ENCODE measurements at places on chromosomes 2 and 18.

DNA sequence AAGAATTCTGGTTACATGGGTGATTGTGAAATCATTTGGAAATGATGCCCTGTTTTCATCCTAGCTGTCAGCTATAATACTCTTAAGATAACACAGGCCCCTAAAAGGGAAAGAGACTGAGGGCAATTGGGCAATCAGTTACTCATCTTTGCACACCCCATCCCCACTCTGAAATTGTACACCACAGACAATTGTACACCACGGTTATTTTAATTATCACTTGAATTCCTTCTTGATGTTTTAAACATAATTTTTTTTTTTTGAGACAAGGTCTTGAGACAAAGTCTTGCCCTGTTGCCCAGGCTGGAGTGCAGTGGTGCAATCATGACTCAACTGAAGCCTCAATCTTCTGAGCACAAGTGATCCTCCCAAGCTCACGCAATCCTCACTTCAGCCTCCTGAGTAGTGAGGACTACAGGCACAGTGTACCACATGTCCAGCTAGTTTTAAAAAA is 862.4 kb upstream of the ACVR2A start:
- no peak for DNase-seq

GRCh38 chr2:106553321-106553720 is 66.2 kb downstream of the CD8B2 start:
- DNase-seq, result no peak

GRCh38 chr18:79588636-79589481 is 90.7 kb upstream of the CTDP1 start:
- DNase-seq, result no peak

DNA sequence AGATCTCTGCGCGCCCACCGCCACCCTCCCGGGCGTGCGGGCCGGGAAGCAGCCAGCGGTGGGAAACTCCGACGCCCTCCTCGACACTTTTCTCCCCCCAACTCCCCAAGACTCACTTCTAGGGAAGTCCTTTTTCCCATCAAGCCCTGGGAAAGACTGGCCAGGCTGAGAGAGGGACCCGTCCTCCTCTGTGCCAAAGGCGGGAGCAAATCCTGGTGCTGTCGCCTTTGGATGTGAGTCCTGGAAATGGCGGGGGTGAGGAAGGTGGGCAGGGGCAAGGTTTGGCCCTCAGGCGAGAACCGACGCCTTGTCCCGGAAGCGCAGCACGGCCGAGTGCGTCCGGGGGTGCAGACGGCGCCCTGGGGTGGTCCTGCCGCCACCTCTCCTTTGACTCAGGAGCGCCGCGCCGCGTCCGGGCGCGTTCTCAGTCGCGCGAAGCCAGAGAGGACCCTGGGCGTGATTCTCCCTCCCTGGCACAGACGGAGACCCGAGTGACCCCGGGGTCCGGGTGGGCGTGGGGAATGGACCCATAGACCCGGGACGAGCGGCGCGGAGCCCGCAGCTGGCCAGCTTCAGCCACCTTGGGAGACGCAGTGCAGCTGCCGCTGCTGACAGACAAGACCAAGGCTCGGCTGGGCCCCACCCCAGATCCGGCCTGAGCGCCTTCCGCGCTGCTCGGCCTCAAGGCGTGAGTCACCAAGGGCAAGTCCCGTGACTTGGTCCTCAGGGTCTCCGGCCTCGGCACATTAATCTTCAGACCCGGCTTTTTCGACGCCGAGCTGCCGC is 3.5 kb upstream of the LBX2 start:
- DNase-seq, result peak; percentile 64

GRCh38 chr2:33380001-33380609 is 96.3 kb upstream of the RASGRP3 start:
- no peak for DNase-seq

- DNase-seq, result no peak
These were observed 52.6 kb downstream of the NCK2 start for GRCh38 chr2:105797298-105797819.

DNA sequence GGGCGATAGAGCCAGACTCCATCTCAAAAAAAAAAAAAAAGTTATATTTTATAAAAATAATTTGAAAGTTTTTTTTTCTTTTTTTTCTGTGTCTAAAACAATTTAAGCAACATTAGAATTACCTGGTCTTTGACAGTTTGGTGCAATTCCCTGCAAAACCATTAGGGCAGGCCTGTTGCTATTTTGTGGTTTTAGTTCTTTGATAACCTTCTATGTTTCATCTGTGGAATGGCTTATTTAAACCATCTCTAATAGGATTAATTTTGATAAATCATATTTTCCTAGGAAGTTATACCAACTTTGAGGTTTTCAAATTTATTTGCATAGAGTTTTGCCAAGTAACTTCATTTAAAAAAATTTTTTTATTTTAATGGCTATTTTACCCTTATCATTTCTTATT is 141.2 kb upstream of the TWIST2 start:
- no peak for DNase-seq

GRCh38 chr2:75465317-75465984 is 95.3 kb downstream of the EVA1A start:
- no peak for DNase-seq

GRCh38 chr2:152450176-152450575 is 115.2 kb downstream of the FMNL2 start:
- no peak for DNase-seq

GRCh38 chr18:30328839-30329238 is 713.7 kb downstream of the DSC3 start:
- DNase-seq, result no peak
